Psoas muscle (tissue), 8 donors: ENCODE measurements at places on chromosomes 5 and 9. TPM values are rescaled to one million over a fixed set of nuclear protein-coding genes. Genes with fewer than 3 reads are reported as not detected.

ENTREP1 gene
- total RNA-seq: 22.3 TPM

CARTPT gene
- total RNA-seq: not detected

DNA sequence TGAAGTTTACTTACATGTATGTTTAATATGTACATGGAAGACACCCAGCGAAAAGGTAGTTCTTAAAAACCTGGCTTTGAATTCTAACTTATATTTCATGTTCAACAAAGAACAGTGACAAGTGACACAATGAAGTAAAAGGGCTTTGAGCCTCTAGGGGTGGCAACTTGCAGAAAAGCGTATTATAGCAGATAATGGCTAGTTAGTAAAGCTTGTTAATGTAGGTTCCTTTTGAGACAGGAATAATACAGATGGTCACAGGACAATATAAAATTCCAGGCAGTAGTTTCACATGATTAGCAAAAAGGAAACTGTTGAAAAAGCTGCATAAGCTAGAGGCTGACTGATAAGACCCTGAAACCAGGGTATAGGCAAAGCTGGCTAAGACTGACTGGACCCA lies 132.4 kb upstream of the FTMT start:
- DNase-seq: no peak

DNA sequence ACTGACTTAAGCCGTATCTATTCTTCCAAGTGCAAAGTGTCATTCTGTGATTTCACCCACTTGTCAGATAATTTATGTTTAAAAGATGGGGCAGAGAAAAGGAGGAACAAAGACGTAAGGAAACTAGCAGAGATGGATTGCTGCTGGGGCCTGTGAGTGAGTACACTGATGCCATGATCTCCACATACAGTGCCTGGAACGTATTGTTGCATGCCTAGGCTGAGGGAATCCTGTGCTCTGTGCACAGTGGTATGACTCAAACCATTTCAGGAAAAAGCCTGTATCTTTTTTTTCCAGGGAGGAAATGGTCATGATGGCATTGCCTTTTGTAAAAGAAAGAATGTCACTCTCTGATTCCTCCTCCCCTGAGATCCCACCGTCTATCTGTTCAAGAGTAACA lies 359.5 kb upstream of the ADAMTS16 start:
- DNase-seq: no peak

- DNase-seq: no peak
Measured at GRCh38 chr9:91207397-91207728, 154.4 kb downstream of the AUH start.

DNA sequence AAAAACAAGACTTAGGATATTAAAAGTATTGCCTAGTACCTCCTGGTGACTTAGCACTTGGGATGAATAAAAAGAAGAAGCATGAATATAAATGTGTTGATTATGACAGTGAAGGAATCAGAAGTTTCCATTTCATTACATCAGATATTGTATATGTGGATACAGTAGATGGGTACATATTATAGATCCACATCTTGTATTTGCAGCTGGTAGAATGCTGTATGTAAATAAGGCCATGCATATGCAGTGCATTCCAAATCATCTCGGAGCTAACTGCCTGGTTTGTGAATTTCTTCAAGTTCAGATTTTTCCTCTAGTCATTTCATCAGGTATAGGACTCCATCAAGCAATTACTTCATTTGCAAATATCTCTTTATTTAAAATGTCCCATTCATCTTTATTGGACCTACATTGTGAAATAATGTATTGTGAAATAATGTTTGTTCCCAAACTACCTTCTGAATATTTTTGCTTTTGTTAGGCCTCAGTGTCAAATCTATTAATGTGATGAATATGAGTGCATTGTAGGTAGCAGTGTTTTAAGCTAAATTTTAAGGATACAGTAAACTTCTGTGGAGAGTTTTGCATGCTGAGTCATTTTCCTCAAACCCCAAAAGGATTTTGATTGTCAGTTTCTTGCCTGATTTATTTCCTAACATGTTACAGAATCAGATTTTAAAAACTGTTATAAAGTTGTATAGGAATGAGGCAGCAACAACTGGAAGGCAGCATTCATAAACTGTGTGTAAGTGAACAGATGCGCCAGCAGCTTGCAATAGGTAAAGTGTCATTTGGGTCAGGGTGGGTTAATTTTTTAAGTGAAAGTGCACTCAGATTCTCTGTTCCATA lies 370.8 kb upstream of the RIOK2 start:
- no peak for DNase-seq
